Fibroblast of lung (primary cell): ENCODE measurements at places on chromosomes 7 and 10. TPM values are rescaled to one million over a fixed set of nuclear protein-coding genes. Genes with fewer than 3 reads are reported as not detected.

DNA sequence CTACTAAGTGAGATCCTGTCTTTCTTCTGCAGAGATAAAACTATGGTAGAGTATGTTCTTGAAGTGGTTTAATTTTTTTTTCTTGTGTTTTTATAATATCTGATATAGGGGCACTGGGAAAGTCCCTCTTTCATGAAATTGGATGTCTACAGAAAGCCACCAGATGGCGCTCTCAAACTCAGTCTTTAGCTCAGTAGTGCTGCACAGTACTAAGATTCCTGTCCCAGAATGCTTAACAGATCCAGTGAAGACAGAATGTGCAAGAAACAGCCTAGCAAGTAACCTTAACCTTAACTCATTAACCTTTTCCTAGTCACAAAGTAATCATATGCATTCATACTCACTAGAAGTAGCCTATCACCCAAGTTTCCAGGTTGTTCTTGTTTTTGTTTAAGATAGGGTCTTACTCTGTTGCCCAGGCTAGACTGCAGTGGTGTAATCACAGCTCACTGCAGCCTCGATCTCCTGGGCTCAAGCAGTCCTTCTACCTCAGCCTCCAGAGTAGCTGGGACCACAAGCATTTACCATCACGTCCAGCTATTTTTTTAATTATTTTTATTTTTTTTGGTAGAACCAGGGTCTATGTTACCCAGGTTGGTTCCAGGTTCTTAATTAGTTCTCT, 56.7 kb downstream of the IDE start:
- DNase-seq, result peak; percentile 85

GRCh38 chr7:95907337-95907736, 135.0 kb downstream of the DYNC1I1 start:
- DNase-seq, result no peak

DNA sequence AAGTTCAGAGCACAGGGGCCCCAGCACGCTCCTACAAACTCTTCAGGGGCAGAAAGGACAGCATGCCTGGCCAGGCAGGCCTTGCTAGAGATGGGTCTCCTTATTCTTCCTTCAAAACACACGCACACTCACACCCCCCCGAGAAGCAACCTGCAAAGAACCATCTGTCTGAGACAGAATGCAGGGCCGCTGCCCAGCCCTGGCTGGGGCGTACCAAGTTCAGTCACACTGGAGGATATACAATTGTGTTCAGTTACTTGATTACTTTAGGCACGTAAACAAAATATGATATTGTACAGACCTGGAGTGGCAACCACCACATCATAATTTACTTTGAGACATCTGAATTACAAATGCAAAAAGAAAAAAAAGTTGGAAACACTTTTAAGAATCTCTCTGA, 5.7 kb downstream of the FAM53B start:
- no peak for DNase-seq

DNA sequence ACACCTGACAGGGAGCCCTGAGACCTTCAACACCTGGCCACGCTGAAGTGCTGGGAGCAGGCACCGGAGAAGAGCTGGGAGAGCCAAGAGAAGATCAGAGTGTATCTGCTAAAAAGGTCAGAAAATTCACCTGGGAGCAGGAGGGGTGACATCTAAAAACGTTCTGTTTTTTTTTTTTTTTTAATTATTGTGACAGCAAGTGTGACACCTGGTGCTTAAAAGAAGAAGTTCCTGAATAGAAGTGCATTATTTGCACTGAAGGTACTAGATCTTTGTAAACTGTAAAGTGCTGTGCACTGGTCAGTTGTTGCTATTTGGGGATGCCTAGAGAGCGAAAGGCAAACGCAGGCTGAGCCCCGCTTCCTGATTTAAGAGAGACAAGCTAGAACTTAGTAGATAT, 422.0 kb downstream of the PLXNA4 start:
- DNase-seq, result no peak

GRCh38 chr10:49668684-49669083, 10.8 kb upstream of the C10orf53 start:
- DNase-seq, result no peak

GRCh38 chr7:158650821-158651225, 53.8 kb downstream of the NCAPG2 start:
- DNase-seq, result peak; percentile 35

GRCh38 chr10:10804061-10804460, 213.6 kb upstream of the CELF2 start:
- DNase-seq, result no peak

DNA sequence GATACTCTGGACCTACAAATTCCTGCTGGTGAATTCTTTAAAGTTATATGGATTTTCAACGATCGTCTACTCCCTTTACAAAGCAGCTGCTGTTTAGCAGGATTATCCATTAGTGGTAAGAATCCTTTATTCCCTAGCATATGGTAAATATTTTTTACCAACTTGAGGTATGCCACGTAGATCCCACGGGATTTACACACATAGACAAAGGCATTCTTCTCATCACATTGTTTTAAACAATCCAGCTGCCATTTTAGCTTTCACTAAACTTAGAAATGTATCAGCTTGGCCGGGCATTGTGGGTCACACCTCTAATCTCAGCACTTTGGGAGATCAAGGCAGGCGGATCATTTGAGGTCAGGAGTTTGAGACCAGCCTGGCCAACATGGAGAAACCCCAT, 148.0 kb upstream of the SH2B2 start:
- DNase-seq, result no peak

DNA sequence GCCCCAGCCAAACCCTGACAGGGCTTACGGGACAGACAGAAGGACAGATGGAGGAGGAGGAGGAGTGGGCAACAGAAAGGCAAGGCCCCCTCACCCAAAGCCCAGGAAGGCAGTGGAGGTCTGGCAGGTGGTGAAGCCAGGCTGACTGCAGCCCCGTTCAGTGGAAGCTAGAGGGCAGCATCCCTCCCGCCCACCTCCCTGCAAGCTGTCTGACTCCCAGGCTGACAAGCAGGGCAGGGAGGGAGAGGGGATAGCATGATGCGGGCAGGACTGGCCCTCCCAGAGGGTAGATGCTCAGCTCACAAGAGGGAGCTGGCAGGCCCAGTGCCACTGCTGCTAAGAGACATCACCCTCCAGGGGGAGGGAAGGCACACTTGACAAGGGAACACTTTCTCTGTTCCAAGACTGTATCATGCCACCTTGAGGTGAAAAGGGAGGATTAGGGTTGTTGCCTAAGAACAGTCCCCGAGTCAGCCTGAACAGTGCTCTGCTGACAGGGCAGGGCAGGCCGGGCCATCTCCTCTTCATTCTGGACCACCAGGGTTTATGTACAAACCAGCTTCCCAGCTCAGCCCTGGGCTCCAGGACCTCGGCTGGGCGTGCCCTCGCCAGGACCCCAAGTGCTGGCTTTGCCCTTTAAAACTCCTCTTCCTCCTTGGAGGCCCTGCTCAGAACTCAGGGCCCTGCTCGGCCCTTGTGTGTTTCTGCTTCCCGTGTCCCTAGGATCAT, 61.8 kb downstream of the RASGEF1A start:
- peak; percentile 47 for DNase-seq

The C10orf53 gene
- total RNA-seq, result not detected in 2 replicates

The CRHR2 gene
- not detected in 2 replicates for total RNA-seq

The CCL24 gene
- not detected in 2 replicates for total RNA-seq

The SFRP4 gene
- 7.3 and 54.2 TPM in 2 replicates for total RNA-seq

The ELN gene
- 2.1 and 6.4 TPM in 2 replicates for total RNA-seq

The ZNF365 gene
- 2.8 and 5.8 TPM in 2 replicates for total RNA-seq

The GNG11 gene
- 9.0 and 27.2 TPM in 2 replicates for total RNA-seq

The ZNF804B gene
- total RNA-seq, result not detected in 2 replicates
